Activated CD4-positive, CD25-positive, alpha-beta regulatory T cell treated with anti-CD3 and anti-CD28 coated beads, Interleukin-2, amount 50 U/mL, for 16 hours (primary cell): ENCODE measurements at places on chromosomes 4 and X.

- DNase-seq, result no peak
Observed at GRCh38 chrX:52577464-52578173, 60.8 kb upstream of the XAGE1B start.

DNA sequence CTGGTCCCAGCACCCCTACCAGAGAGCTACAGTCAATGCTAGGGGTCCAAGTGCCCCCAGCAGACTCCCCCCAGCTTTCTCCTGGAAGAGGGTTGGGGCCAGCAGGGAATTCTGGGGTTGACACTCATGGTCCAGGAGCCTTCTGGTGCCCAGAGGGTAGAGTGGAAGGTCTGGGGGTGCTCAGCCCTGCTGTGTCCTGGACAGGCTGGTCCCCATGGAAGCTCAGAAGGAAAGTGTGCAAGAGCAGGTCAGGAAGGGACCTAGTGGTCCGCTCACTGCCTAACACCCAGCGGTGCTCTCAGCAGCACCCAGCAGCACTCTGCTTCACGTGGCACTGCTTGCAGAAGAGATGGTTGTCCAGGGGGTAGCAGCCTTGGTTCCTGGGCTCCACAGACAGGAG is 6.9 kb downstream of the TEX13C start:
- no peak for DNase-seq

DNA sequence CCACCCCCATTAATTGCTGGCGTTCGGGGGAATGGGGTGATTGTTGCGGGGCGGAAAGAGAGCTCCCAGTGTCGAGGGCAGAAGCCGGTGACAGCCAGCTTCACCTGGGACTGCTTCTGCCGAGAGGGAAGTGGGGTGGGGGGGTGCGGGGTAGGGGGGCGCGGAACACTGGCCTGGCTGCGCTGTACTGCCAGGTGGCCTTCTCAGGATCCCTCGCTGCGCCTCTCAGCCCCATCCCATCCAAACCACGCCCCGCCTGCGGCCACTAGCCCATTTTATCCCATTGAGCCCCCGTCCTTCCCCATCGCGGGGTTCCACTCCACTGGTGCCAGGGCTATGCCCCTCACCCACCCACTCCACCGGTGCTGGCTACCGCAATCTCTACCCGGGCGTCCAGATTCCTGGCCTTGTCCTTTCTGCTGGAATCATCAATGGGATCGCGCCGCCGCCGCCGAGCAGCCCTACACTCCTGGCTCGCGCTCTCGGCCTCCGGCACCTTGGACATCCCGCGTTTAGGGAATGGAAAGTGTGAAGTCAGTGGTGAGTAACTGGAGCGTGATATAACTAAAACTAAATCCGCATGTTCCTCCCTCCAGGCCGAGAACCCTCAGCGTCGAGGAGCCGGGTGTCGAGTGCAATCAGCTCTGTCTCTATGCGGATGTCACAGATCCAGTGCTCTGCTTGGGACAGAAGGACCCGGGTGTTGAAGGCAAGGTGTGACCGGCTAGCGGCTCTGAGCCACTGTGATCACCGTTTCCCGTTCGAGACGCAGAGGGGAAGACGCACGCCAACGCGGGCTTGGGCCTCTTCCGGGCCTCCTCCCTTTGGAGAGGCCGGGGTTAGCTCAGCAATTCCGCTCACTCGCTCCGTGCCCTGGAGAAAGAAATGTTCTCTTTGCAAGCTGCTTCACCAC is 20.5 kb downstream of the NKX3-2 start:
- no peak for DNase-seq

DNA sequence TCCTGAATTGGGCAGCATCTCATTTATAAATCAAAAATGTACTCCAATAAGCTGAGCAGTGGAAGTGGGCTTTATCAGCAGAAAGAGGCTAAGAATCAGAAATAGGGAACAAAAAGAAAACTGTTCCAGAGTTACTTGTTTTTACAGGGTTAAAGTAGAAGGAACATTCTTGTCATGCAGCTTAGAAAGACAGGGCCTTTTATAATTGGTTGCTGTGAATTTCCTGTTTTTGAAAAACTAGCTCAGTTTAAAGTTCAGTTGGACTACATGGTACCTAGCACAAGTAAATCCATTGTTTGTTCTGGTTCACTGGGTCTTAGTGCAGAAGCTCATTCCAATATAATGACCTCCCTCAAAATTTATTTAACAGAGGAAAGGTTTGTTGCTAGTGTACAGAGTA is 200.8 kb downstream of the GRIA2 start:
- DNase-seq, result no peak

DNA sequence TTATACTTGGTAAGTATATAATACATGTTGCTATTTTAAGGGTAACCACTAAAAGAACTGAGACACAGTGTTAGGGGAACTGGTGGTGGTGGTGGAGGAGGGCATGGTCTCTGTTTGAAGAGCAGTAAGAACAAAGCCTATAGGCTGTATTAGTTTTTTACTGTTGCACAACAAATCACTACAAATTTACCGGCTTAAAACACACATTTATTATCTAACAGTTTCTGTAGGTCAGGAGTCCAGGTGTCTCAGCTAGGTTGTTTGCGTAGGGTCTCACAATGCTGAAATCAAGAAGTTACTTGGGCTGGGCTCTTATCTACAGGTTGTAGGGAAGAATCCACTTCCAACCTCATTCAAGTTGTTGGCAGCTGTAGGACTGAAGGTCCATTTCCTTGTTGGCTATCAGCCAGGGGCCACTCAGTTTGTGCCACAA is 52.6 kb downstream of the CASK start:
- no peak for DNase-seq

GRCh38 chr4:109730619-109731545 is 1.0 kb upstream of the PLA2G12A start:
- no peak for DNase-seq
